Sigmoid colon (tissue), 7 donors: ENCODE measurements at places on chromosomes 13 and 19. TPM values are rescaled to one million over a fixed set of nuclear protein-coding genes. Genes with fewer than 3 reads are reported as not detected.

ATCAY gene
- 2.1 TPM for total RNA-seq

B3GNT8 gene
- total RNA-seq = 2.8 TPM

KASH5 gene
- total RNA-seq = not detected

LMTK3 gene
- total RNA-seq = not detected

ZNF805 gene
- total RNA-seq = 21.6 TPM

LILRB4 gene
- 1.4 TPM for total RNA-seq

FBXO17 gene
- 20.3 TPM for total RNA-seq

FCER2 gene
- total RNA-seq = 0.55 TPM

PLPPR3 gene
- total RNA-seq = not detected

ZNF563 gene
- 2.9 TPM for total RNA-seq

ALDH16A1 gene
- 25.3 TPM for total RNA-seq

ZNF570 gene
- 8.7 TPM for total RNA-seq

PALM gene
- total RNA-seq = 30.4 TPM

SIGLEC11 gene
- total RNA-seq = 2.5 TPM

NAA16 gene
- 16.8 TPM for total RNA-seq

FCGBP gene
- total RNA-seq = 83.5 TPM

CEACAM4 gene
- not detected for total RNA-seq

SLC25A42 gene
- total RNA-seq = 6.8 TPM

SIGLEC9 gene
- 2.5 TPM for total RNA-seq

DCUN1D2 gene
- 31.4 TPM for total RNA-seq
